ENCODE measurements at places on chromosomes 13 and 19. TPM values are rescaled to one million over a fixed set of nuclear protein-coding genes. Genes with fewer than 3 reads are reported as not detected.

DNA sequence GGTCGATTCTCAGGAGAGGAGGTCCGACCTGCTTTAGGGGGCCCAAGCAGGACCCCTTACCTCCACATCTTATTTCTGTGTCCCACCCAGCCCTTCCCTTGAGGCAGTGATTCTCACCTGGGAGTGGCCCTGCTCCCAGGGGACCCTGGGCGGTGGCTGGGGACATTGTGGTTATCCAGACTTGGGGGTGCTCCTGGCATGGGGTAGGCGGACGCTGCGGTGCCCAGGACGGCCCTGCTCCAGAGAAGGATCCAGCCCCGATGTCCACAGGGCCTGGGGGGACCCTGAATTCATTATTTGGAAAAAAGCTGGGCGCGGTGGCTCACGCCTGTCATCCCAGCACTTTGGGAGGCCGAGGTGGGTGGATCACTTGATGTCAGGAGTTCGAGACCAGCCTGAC lies 84.4 kb downstream of the GADD45B start:
- DNase-seq, result no peak

ANKRD24 gene
- total RNA-seq, result 1.2 TPM

- DNase-seq, result peak; percentile 18
Observed at GRCh38 chr13:112859817-112860190, 109.2 kb upstream of the MCF2L start.

- DNase-seq, result no peak
Observed at GRCh38 chr19:15721268-15721667, 6.6 kb upstream of the OR10H2 start.

DNA sequence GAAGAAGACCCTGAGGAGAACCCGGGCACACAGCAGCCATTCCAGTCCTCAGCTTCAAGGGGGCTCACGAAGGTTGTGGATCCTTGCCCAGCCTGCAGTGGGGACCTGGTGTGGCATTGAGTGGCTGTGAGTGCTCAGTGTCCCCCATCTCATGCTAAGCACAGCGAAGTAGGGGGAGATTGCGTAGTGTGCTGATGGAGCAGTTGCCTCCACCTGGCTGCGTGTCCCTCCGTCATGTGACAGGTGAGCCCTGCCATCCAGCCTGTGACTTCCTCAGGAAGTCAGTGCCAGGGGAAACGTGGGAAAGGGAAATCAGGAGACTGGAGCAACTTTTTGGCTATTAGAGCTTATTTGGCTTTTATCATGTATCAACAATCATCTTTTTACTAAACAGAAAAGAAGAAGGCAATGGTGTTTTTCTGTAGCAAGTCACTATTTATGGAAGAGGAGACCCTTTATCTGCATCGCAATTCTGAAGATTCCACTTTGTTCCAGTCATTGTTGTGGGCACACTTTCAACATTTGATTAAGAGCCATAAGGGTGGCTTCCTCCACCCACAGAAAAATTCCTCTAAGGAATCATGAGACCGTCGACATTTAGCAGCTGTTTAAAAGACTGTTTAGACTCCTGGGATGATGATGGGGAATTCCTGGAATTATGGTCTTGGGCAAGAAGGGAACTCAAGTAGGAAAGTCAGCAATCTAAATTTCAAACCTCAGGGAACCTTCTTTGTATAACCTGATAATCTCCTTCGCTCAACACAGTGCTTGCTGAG lies 126.8 kb upstream of the SPATA13 start:
- no peak for DNase-seq

NR2F6 gene
- total RNA-seq, result 36.3 TPM

KLF5 gene
- total RNA-seq, result 226 TPM

URAD gene
- total RNA-seq, result not detected

TTC9B gene
- total RNA-seq, result not detected

DNA sequence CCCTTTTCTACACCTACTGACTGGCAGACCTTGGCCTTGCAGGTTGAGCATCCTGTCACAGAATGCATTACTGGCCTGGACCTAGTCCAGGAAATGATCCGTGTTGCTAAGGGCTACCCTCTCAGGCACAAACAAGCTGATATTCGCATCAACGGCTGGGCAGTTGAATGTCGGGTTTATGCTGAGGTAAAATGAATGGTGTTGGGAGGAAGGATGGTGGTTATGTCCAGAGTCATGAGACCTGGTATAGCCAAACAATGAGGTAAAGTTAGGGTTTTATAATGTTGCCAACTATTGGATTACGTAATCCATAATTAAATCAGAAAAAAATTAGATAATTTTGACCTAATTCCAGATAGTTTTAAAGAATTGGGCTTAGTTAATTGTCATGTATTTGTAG lies 212.5 kb downstream of the PCCA start:
- no peak for DNase-seq

DNA sequence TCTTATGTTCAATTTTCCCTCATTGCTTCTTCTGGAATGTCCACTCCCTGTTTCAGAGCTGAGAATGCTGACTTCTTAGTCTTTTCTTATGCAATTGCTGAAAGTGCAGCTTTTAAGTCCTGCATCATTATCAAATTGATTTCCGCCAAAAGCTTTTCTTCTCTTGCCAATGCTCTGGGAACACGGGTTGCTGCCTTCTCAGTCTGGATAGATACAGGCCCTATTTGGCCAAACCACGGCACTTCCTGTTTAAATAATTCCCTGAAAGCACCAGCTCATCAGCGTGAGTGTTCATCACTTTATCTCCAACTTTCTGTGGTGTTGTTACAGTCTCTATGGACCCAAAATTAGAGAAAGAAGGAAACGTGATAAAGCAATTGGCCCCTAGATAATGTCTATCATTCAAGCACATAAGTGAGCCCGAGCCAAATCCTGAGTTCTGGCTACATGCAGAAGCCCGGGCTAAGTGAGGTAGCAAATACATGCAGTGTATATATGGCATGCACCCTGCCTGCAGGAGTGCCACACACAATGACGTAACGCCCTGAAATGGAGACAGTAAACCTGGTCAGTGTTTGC lies 85.7 kb downstream of the CYSLTR2 start:
- DNase-seq, result no peak

DNA sequence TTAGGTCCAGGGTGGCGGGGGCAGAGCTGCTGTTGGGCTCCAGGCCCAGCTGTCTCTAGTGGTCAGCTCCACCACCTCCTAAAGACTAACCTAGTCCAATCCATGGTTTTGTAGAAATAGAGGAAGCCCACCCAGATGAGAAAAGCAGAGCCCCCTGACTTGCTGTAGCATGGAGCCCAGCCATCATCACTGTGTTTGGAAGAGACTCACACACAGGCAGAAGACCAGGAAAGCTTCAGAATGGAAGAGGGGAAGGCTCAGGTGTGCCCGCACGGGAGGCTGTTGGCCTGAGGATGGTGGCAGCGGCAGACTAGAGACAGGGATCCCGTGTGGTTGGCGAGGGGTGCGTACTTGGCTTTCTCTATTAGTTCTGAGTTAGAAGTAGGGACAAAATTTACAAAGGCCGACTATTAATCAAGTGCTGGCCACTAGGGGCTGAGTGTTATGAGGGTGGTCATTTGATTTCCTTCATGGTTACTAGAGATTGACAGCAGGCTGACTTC lies 193.2 kb upstream of the SOX1 start:
- no peak for DNase-seq

DNA sequence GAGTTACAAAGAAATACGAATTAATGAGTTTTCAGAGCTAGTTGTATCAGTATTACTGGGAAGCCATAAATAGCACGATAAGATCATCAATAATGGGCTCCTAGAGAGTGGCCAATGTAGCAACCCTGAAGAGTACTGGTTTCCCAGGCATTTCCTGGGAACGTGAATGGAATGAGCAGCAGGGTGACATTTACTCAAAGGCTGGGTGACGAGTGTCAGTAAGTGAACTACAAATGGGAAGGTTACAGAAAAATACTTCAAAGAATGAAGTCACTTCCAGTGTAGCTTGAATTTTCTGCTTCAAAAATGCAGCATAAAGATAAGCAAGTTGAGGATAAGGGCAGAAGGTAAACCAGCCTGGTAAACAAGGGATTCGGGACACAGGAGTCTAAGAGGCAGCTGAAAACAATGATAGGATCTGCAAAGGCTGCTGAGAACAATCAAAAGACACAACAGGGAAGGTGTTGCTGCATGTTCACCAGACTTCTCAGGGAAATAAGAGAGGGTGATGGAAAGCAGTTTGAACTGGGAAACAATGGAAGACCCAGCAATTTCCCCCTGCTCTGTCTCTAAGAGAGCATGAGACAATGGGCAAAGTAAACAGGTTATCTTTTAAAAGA lies 48.6 kb upstream of the POSTN start:
- no peak for DNase-seq

CCDC122 gene
- 15.7 TPM for total RNA-seq

DNA sequence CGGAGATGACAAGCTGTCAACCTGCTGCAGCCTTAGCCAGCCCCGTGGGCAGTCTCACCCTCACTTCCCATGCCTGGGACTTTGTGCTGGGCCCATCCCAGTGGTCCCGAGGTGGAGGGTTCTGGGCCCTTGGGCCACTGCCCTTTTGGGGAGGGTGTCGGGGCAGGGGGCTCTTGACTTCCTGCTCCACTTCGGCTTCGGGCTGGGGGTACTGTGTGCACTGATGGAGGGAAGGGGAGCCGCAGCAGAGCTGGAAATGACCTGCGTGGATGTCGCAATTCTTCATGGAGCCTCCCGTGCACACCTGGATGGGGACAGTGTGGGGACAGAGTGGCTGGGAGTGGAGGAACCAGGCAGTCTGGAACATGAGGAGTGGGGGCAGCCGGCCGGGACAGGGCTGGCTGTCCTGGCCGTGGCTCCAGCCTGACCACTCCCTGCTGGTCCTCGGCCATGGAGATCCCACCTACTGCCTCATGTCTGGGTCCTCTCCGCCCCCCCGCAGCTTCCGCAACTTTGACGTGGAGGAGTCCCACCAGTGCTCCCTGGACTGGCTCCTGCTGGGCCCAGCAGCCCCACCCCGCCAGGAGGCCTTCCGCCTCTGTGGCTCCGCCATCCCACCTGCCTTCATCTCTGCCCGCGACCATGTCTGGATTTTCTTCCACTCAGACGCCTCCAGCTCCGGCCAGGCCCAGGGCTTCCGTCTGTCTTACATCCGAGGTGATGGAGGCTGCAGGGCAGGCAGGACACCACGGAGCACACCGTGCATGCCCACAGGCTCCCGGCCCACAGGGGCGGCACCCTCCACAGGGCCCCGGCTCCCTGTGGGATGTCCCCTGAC lies 10.2 kb downstream of the LRP3 start:
- DNase-seq, result no peak

C5AR1 gene
- total RNA-seq, result 4.7 TPM

SYNGR4 gene
- total RNA-seq, result not detected
